ENCODE measurements at places on chromosomes 6 and 20.
A peak's percentile ranks its signal among the peaks of the same experiment; 100 is the strongest.

- DNase-seq, result no peak
These were observed 42.1 kb downstream of the BFSP1 start for GRCh38 chr20:17488916-17489600.

GRCh38 chr20:9300534-9300933 lies 213.9 kb upstream of the LAMP5 start:
- no peak for DNase-seq

GRCh38 chr6:28651161-28651560 lies 125.5 kb downstream of the GPX5 start:
- DNase-seq, result no peak

DNA sequence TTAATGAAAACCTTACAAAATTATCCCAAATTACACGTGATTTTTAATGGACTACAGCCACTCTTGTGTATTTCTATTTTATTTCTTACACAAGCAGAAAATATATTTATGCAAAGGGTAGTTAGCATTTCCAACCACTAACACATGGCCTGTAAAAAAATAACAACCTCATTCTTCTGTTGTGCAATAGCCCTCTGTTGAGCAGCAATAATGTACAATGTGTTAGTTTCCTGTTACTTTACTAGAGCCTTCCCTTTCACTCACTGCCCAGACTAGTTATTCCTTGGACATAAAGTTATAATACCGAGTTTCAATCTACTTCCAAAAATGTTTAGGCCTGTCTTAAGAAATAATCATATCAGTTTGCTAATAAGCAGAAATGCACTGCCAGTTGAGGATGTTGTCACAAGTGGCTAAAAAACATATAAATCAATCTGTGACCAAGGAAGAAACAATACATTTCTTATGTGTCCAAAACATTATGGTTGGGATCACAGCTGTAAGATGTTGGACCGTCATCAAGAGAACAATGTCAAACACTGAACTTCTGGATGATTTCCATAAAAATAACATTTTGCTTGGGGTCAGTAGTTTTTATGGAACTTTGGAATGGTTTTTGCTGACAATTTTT lies 73.6 kb upstream of the RNF146 start:
- no peak for DNase-seq

DNA sequence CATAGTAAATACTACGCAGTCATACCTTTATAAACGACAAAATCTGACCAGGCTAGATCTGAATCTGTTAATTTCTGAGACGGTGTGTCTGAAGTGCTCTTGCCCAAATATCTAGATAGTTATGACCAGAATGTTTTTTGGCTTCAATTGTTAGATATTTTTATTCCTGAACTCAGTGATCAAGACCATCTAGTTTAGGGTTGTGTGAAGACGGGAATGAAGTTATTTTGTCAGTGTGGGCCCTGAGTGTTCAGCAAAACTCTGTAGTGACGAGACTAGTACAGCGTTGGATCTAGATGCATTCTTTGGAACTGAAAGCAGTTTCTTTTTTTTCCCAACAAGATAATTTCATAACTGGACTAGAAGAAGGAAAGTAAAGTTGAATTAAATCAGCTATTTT lies 3.1 kb downstream of the STXBP5 start:
- DNase-seq, result no peak

DNA sequence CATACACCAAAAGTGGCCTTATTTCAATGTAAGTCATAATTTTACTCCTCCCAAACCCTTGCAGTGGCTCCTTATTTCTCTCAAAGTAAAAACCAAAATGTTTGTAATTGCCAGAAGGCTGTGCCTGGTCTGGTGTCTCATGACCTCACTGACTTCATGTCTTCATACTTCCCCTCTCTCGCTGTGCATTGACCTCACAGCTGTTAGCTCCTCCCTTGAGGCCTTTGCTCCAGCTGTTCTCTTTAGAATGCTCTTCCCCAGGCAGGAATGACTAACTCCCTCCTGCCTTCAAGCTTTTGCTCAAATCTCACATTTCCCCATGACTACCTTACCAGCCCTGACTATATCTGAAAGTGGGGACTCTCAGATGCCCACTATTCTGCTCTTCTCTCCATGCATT lies 83.3 kb downstream of the MTFR2 start:
- DNase-seq, result no peak

GRCh38 chr6:108591040-108591816 lies 30.5 kb downstream of the FOXO3 start:
- no peak for DNase-seq

DNA sequence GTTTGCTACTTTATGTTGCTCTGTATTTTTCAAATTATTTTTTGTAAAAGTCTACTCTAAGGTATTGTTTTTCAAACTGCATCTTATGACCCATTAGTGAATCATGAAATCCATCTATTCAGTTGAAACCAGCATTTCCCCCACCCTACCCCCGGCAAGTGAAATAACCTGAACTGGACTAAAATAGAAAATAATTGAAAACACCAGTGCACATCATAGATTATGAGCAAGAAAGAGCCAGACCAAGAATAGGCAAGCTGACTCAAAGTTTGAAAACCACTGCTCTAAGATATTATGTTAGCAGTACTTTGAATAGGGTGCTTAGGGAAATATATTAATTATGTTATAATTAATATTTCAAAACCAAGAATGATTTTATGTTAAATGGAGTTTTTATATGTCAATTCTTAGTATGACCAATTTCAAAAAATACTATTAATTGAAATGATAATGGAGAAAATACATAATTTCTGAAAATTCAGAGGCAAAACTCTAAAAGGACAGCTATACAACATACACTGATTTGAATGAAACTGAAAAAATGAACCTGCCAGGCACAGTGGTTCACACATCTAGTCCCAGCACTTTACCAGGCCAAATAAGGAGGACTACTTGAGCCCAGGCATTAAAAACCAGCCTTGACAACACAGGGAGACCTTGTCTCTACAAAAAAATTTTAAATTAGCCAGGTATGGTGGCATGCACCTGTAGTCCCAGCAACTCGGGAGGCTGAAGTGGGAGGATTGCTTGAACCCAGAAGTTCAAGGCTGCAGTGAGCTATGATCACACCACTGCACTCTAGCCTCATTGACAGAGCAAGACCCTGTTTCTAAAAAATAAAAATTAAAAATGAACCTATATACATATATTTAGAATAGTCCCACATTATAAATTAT lies 112.0 kb downstream of the CDK19 start:
- no peak for DNase-seq

DNA sequence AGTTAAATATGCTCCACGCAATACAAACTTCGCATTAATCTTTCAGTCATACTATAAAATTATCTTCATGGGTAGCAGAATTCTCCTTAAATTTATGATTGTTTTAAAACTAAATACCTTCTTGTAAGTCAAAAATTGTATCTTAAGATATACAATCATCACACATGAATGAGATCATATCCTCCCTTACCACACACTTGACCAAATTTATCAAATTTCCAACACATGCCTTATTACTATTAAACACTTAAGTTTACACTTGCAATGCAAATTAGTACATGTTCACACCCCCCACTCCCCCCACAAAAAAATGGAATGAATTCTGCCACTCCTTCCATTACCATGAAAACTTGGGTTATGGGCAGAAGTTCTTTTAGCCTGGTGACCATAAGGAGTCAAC lies 13.8 kb downstream of the RANBP9 start:
- DNase-seq, result no peak

DNA sequence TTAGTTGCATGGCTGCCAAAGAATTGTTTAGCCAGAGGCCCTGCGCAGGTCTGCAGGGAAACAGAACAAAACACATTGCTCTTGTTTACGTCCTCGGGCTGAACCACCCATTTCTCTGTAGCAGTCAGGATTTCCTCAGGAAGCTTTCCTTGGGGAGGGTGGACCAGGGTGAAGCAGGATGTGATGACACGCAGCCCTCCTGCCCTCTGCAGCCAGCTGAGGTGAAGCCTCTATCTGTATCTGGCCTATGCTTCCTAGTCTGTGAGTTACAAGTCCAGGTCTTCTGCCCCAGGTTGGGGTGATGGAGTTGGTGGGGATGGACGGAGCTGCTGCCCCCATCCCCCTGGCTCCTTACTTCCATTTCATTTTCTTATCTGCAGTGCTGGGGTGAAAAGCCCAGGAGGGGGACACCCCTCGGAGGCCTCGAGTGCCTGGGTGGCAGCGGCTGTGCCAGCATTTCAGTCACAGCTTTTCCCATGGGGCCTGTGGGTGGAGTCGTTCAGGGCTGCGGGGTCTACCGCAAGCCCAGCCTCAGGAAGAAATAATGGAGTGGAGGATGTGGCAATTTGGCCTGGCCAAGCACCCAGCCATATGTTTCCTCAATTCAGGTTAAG lies 24.9 kb downstream of the SASH1 start:
- peak; percentile 15 for DNase-seq

DNA sequence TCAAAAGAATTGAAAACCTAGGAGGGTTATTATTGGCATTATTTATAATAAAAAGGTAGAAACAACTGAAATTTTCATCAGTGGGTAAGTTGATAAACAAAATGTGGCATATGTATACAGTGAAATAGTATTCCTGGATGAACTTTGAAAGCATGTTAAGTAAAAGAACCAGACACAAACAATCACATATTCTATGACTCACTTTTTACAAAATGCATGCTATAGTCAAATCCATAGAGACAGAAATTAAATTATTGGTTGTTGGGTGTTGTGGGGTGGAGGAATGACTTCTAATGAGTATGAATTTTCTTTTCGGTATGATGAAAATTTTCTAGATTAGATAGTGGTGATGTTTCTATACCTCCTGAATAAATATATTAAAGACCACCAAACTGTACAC lies 94.6 kb downstream of the LRRC1 start:
- DNase-seq, result no peak

GRCh38 chr6:15897063-15897876 lies 231.6 kb upstream of the MYLIP start:
- DNase-seq, result peak; percentile 42

DNA sequence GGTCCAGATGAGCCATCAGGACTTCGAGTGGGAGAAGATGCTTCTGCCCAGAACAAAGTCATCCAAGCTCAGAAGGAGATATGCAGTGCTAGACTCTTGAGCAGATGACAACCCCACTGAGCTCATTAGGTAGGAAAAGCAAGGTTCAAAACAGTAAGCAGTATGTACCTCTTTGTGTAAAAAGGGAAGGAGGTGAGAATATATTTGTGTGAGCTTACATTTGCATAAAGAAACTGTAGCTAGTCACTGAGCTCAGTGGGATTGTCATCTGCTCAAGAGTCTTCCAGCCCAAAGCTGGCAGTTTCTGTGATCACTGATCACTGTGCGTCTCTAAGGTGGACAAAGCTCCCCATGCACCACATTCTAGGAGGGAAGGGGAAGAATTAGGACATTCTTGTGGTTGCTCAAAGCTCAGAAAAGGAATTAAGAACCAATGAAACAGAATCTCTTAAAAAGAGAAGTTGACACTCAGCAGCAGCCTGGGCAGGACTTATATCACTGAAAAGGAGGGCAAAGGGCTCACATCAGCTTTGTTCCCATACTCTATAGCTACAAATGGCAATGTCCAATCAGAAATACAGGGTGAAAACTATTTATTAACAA lies 90.0 kb upstream of the MAFB start:
- DNase-seq, result no peak

DNA sequence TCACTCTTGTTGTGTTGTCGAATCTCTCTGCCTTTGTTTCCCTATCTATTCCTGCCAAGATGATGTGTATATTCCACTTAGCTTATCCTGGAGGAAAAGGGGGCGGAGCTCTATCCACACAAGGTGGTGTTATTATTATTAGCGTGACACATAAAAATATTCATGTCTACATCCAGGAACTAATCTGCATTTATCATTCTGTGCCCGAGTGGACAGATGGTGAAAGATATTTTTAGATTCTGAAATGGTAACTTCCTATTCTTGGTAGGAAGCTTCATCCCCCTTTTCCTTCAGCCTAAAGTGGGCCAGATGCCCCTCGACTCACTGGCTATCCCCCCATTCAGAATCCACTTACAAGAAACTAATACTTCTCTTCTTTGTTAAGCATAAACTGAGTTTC lies 2.0 kb downstream of the XKR7 start:
- DNase-seq, result no peak

DNA sequence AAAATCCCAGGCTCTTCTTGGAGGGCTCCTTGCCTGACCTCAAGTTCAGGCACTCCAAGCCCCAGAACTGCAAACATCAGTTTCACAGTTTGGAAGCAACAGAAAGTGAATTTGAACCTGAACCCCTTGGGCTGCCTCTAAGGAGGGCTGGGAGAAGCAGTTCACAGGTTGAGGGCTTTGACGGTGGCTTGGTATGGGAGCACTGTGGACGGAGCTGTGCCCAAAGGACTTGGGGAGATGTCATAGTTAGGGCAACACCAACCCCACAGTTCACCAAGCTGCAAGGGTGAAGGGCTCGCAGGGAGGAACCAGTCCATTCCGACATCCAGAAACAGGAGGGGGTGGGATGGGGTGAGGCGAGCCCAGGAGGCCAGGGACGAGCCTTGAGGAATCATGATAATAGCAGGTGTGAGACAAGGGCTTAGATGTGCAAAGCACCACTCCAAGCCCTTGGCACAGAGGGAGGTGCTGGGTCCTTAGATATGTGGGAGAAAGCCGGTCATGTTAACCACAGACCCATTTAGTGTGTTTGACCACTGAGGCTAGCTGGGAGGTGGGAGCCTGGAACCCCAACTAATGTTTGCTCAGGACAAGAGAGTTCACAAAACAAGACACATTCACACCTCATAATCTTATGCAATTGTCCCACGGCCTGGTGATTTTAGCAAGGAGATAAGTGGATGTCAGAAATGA lies 4.3 kb downstream of the CEBPB start:
- DNase-seq, result no peak

GRCh38 chr6:4658486-4658885 lies 117.7 kb upstream of the CDYL start:
- no peak for DNase-seq

- no peak for DNase-seq
These were observed 59.8 kb downstream of the CDH4 start for GRCh38 chr20:61311656-61312387.

Measured in kidney (tissue), 22 donors.